Left cardiac atrium (tissue), 4 donors: ENCODE measurements at places on chromosomes 5 and 9. TPM values are rescaled to one million over a fixed set of nuclear protein-coding genes. Genes with fewer than 3 reads are reported as not detected.

The IL33 gene
- 44.3 TPM for total RNA-seq

The ECM2 gene
- 17.6 TPM for total RNA-seq

The SLC6A3 gene
- not detected for total RNA-seq

The ZNF454 gene
- 2.0 TPM for total RNA-seq

The GPX3 gene
- 1,172 TPM for total RNA-seq

The KIF27 gene
- 4.8 TPM for total RNA-seq

The ISL1 gene
- not detected for total RNA-seq

The ARAP3 gene
- 10.1 TPM for total RNA-seq

The CATSPER3 gene
- 0.31 TPM for total RNA-seq

The SSNA1 gene
- total RNA-seq: 55.1 TPM

The SPATA31C1 gene
- not detected for total RNA-seq

The SPATA31D4 gene
- total RNA-seq: not detected

The ADGRD2 gene
- total RNA-seq: not detected

The PFN3 gene
- total RNA-seq: not detected

The NMRK1 gene
- total RNA-seq: 23.3 TPM

The DAP gene
- total RNA-seq: 44.6 TPM

The MTAP gene
- 21.3 TPM for total RNA-seq

The CCDC192 gene
- total RNA-seq: not detected

The RNF38 gene
- 29.6 TPM for total RNA-seq

The WDR38 gene
- total RNA-seq: not detected

The NR5A1 gene
- not detected for total RNA-seq
